ENCODE measurements at places on chromosomes 16 and 17. TPM values are rescaled to one million over a fixed set of nuclear protein-coding genes. Genes with fewer than 3 reads are reported as not detected.

PIP4K2B gene
- 65.9 TPM for total RNA-seq

DNA sequence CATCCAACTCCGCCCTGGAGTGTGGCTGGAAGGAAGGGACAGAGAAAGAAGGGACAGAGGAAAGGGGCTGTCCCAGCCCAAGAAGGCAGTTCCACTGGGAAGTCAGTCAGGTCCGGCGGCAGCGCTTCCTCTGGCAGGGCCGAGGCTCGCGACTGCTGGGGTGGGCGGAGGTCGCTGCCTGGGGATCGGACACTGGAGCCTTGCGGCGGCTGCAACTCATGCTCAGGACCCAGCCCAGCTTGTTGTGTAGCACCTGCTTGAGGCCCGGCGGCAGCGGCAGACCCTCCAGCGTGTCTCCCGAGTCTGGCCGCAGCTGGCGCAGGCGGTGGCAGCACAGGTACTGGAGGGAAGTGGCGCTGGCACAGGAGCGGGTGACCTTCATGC lies 4.0 kb upstream of the MRPS34 start:
- DNase-seq = no peak

GRCh38 chr16:86294535-86295196 lies 215.7 kb upstream of the FOXF1 start:
- DNase-seq = no peak

- no peak for DNase-seq
These were observed 9.5 kb downstream of the MTMR4 start for GRCh38 chr17:58504826-58505351.

EME1 gene
- total RNA-seq = 13.9 TPM

DHRS7C gene
- total RNA-seq = not detected

GRCh38 chr16:13439766-13440165 lies 480.2 kb upstream of the ERCC4 start:
- DNase-seq = no peak

DRC3 gene
- 1.1 TPM for total RNA-seq

DNA sequence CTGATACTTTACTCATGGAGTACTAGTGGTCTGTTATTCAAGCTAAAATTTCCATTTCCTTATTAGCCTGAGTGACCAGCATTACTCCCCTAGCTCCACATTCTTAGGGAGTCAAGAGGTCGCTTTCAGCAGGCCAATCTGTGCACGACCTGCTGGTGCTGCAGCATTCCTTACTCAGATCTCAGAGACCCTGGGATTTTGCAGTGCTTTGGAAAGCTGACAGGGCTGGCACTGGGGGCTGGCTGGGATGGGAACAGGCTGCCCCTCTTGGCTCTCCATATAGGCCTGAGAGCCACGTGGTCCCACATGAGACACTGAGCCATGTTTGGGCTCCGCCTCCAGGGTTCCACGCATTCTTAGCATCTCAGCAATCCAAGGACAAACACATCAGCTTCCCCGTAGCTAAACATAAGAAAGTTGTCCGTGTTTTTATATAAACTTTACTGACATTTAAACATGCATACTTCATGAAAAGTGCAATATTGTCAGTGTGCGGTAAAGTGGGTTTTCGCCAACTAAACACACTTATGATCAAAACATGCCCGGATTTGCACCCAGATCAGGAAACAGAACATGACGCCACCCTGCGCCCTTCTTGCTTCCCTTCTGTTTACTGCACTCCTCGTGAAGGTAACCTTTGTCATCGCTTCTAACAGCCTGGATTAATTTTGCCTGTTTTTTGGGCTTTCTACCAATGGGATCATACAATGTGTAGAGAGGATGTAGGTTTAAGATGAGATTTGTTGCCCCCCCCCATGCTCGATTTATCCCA lies 254.5 kb upstream of the CACNG5 start:
- peak; percentile 30 for DNase-seq

GRCh38 chr16:46721885-46722284 lies 26.3 kb downstream of the MYLK3 start:
- no peak for DNase-seq

- no peak for DNase-seq
These were observed 53.6 kb upstream of the ICAM2 start for GRCh38 chr17:64073771-64074703.

KRT23 gene
- total RNA-seq = not detected

DNA sequence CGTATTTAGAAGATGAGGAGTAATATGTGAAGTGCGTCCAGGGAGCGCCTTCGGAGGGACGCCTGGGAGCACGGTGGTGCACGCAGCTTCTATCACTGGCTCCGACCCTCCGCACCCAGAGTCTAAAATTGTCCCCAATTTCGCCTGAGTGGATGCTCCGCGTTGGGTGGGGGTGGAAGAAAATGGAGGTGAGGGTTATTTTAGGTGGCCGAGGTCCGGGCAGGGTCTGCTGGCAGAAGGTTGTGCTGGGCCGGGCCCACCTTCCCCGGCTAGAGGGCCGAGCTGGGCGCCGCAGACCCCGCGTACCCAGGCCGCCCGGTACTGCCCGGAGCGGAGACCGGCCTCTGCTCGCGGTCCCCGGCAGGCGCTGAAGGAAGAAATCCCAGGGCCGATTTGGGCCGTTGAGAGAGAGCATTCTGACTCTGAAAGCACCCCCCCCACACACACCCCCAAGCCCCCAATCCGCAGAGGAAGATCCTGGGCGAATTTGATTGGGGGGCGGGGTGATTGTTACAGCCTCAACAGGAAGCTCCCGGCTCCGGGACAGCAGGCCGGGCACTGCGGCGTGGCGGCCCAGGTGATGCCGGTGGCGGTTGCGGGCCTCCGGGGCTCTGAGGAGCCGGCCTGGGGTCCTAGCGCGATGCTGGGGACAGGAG lies 3.0 kb downstream of the BAHCC1 start:
- DNase-seq = no peak

DNA sequence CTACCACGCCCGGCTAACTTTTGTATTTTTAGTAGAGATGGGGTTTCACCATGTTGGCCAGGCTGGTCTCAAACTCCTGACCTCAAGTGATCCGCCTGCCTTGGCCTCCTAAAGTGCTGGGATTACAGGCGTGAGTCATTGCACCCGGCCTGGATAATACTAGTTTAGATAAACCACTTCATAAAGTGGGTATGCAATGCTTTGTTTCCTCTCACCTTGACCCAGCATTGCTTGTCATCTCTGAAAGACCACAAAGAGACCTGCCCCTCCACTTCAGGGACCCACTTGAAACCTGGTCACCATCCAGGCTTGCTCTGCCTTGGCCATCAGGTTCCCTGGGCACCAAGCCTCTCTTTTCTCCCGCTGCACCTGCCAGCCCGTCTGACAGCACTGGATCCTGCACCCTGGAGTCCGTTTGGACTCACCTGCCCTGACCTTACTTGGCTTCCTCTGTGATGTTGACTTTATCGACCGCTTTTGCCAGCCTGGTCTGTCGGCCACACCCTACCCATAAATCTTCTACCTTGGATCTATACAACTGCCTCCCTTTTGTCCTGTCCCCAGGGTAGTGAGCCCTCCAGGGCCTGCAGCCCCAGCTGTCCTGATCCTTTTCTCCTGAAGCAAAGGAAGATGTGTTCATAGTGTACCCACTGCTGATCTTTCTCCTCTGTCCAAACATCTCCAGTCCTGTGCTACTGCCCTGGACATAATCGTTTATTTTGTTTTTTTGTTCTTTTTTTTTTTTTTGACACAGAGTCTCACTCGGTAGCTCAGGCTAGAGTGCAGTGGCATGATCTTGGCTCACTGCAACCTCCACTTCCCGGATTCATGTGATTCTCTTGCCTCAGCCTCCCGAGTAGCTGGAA lies 12.7 kb upstream of the ZG16 start:
- DNase-seq = no peak

TMEM235 gene
- not detected for total RNA-seq

DNA sequence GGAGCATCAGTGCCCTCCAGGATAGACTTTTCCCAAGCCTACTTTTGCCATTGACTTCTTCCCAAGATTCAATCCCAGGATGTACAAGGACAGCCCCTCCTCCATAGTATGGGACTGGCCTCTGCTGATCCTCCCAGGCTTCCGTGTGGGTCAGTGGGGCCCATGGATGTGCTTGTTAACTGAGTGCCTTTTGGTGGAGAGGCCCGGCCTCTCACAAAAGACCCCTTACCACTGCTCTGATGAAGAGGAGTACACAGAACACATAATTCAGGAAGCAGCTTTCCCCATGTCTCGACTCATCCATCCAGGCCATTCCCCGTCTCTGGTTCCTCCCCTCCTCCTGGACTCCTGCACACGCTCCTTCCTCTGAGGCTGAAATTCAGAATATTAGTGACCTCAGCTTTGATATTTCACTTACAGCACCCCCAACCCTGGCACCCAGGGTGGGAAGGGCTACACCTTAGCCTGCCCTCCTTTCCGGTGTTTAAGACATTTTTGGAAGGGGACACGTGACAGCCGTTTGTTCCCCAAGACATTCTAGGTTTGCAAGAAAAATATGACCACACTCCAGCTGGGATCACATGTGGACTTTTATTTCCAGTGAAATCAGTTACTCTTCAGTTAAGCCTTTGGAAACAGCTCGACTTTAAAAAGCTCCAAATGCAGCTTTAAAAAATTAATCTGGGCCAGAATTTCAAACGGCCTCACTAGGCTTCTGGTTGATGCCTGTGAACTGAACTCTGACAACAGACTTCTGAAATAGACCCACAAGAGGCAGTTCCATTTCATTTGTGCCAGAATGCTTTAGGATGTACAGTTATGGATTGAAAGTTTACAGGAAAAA lies 9.7 kb upstream of the CYLD start:
- DNase-seq = no peak

HOXB3 gene
- 12.1 TPM for total RNA-seq

- DNase-seq = no peak
These were observed 225.2 kb downstream of the CHD9NB start for GRCh38 chr16:52827456-52827855.

DNA sequence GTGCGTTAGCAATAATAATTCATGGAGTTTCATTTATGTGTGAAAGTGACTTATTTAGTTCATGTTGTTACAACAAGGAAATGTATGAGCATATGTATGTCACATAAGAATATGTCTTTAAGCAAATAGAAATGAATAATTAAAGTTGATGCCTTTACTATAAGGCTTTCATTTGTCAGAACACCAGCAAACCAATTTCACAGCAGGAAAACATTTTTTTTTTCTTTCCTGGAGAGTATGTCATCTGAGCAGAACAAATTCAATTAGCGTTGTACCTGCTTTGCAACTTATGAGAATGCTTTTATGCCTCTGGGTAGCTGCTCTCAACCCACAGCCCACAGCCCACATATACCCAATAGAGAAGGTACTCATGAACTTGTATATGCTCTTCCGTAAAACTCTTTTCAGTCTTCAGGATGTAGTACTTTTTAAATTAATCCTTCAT lies 26.3 kb upstream of the APOH start:
- DNase-seq = no peak

DNA sequence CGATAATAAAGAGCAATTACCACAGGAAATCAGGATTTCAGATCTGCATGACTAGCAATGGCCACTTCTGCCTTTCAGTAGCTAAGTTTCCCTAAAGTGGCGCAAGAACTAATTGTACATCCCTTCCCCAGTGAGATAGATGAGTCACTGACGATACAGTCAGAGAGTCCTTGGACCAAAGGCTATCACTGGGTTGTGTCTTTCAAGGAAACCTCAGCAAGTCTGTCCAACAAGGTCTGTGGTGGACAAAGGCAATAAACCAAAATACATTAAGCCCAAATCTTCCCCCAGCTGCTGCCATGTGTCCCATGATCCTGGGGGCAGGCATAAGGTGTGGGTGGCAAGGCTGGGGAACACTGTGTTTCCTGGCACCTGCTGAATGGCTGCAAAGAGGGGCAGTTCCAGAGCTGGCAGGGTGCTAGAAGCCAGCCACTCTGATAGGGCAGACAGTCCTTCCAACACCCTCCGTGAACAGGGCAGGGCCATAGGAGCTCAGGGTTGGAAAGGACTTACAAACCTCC lies 20.5 kb upstream of the MTMR4 start:
- DNase-seq = peak; percentile 87

GPR142 gene
- not detected for total RNA-seq

GRCh38 chr17:72353502-72353901 lies 232.7 kb downstream of the SOX9 start:
- DNase-seq = no peak

- no peak for DNase-seq
These were observed 25.8 kb downstream of the ADCY9 start for GRCh38 chr16:4090351-4090851.

DNA sequence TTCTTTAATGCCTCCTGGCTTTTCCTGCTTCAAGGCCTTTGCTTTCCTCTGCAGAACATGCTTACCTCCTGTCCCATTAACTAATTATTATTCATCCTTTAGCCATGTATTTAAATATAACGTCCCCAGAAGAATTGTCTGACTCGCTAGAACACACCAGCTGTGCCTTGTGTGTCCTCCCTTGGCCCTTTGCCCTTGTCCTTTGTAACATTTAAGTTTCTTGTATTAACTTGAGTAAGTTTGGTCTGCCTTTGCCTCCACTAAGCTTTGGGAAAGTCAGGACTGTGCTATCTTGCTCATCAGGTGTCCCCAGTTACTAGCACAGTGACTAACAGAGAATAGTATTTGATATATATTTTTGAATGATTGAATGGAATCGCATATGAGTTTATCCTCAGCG lies 29.6 kb upstream of the ABCA9 start:
- DNase-seq = no peak

- no peak for DNase-seq
These were observed 107.0 kb downstream of the ZFHX3 start for GRCh38 chr16:72940886-72941285.

DNA sequence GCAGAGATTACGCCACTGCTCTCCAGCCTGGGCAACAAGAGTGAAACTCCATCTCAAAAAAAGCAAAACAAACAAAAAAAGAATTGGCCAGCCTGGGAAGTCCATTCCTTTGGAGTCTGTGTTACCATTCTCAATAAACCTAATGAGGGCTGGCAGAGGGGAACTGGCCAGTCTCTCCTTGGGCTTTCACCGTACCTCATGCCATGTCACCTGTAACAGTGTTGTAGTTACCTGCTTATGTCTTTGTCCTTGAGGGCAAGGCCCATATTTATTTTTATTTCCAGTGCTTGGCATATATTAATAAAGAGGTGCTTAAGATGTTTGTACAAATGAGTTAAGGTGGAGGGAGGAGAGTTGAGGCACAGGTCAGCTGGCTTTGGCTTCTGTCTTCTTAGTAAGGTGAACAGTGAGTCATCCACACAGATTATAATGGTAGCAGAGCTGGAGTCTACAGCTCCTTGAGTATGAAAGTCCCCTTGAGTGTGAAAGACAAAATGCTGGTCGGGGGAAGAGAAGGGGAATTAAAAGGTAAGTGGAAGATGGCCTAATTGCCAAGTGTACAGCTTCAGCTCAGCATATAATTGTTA lies 8.4 kb downstream of the C1QBP start:
- no peak for DNase-seq

CSHL1 gene
- not detected for total RNA-seq

TNFRSF17 gene
- total RNA-seq = not detected
